Stimulated activated naive CD8-positive, alpha-beta T cell treated with anti-CD3 and anti-CD28 coated beads, Interleukin-15, amount 100 ng/mL, for 72 hours (primary cell): ENCODE measurements at places on chromosomes 5 and 9.

DNA sequence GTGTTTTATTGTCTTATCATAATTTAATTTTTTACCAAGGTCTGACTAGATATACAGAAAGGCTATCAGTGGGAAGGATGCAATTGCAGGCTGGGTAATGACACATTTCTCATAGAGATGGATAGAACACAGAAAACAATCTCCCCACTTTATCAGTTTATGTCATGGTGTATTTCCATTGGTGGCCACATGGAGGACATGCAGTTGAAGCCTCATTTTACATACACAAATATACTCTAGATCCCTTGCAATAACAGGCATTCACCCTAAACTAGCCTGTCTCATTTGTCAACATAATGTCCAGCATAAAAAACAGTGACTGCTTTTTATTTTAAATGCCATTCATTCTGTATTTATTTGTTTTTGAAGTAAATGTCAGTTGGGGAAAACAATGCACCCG is 526.3 kb downstream of the GABRG2 start:
- DNase-seq, result no peak

GRCh38 chr5:132485641-132486317 is 4.8 kb downstream of the IRF1 start:
- peak; percentile 11 for DNase-seq

DNA sequence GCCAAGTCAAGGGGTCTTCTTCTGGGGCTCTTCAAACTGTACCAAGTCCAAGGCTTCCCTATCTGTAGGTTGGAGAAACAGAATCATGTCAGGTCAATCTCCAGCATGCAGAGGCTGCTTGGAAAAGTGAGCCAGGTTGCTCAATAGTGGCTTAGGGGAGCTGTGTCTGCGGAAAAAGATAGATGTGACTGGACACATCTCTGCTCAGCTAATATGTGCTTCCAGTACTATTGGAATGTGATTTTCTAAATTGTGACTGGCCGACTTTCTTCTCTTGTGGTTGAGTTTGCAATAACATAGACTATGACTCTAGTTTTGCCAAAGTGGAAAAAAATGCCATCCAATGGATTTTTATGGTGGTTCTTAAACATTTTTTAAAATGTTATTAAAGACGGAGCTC is 136.7 kb downstream of the BOD1 start:
- DNase-seq, result no peak

DNA sequence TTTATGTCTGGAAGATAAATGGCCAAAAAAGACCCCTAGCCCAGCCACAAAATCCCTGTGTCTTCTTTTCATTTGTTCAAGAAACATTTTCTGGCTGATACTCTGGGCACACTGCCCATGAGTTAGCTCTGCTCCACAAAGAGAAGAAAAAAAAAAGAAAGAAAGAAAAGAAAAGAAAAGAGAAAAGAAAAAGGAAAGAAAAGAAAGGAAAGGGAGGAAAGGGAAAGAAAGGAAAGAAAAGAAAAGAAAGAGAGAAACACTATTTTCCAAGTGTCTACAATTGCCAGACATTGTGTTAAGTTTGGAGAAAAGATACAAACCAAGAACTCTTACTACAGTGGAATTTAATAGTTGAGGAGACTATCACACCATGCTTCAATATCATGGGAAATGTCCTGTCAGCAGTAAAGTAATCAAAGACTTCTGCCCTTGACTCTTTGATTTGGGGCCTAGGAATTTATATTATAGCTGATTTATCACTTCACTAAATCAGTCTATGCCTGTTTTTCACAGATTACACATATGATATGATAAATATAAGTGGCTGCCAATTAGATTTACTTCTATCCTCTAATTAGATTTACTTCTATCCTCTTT is 3.0 kb downstream of the TRMO start:
- no peak for DNase-seq

DNA sequence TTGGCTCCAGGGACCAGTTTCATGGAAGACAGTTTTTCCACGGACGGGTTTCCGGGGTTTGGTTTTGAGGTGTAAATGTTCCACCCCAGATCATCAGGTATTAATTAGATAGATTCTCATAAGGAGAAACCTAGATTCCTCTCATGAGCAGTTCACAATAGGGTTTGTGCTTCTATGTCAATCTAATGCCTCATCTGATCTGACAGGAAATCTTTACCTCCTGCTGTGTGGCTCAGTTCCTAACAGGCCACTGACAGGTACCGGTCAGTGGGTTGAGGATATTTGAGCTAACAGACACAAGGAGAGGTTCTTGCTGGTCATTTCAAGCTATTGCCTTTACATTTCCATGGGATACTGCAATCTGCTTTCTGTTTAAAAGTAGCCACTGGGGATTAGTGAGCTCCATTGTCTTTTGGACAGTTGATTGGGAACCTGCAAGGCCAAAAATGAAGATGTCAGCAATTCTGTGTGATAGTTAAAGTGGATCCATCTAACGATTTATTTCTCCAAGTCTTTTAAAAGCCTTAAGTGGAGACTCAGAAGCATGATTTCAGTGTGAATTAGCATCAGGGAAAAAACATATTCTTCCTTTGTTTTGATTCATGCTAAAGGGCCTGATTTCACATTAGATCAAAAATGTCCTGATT is 38.6 kb downstream of the MRPS30 start:
- no peak for DNase-seq

GRCh38 chr9:108600896-108601295 is 254.9 kb downstream of the ACTL7B start:
- no peak for DNase-seq

GRCh38 chr5:59126708-59127573 is 544.1 kb downstream of the RAB3C start:
- no peak for DNase-seq

GRCh38 chr5:38867416-38867815 is 21.6 kb downstream of the OSMR start:
- no peak for DNase-seq

DNA sequence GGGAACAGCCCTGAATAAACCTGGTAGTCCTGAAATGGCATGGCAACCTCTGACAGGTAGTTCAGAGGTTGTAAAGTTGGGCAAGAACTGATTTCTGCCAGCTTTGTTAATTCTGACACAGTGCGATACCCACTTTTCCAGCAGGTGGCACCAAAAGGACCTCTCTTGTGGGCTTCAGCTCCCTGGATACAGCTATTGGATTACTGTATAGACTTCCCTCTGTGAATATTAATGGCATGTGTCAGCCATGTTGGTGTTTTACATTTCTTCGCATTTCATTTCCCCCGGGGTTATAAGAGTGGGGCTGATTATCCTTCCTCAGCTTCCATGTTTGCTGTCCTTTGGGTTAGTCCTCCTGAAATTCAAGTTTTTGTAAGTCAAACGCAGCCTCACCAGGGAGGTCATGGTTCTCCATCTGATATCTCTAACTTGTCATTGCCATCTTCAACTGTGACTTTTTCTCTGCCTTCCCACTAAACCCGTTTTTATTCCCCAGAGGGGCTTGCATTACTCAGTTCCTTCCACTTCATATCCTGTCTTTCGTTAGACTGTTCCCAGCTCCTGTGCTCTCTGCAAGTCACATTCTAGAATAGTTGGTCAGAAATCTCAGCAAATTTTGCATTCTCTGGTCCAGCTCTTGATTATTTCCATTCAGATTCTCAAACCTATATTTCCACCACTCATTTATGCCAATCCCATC is 135.6 kb downstream of the LIFR start:
- DNase-seq, result peak; percentile 14

DNA sequence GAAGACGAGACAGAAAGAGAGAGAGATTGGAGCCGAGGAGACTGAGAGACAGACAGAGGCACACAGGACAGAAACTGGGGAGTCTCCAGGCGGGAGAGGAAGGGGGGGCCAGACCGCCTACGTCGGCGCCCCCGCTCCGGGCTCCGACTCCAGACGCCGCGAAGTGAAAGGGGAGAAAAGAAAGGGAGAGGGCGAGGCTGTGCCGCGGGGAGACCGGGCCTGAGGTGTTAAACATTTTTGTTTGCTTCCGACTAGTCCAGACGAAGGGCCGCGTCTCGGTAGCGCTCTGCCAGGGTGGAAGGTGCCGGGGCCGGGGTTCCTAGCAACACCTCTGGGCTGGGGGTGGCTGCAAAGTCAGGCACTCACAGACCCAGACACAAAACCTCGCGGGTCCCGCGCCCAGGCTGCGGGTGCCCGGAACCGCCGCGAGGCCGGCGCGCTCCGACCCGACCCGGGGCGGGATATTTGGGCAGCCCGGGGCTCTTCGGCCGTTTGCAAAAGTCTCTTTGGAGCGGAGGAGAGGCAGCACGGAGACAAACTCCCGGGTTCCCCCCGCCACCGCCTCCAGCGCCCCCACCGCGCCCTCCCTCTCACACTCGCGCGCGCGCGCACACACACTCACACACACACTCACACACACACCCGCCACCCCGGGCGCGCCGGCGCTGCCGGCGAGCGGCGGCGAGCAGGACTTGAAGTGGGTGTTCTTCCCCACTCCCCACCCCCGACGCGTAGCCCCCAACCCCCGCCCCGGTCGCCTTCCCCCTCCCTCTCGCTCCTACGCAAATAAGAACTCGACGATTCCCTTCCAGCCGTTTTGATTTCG is 626 bp upstream of the FST start:
- DNase-seq, result peak; percentile 42

DNA sequence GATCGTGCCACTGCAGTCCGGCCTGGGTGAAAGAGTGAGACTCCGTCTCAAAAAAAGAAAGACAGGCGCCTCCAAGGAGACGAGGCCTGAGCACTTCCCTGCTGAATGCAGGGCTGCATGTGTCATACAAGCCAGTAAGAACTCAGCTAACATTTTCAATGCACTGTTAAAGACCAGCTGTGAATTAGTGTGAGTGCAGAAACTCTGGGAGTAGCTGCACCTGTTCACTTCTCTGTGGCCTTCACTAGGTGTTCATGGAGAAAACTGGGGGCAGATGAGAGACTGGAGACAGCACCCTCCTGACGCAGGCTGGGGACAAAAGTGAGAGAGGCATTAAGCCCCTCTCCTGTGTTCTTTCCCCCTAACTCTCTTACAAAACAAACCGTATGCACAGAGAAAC is 41.8 kb downstream of the FBXO10 start:
- DNase-seq, result no peak

DNA sequence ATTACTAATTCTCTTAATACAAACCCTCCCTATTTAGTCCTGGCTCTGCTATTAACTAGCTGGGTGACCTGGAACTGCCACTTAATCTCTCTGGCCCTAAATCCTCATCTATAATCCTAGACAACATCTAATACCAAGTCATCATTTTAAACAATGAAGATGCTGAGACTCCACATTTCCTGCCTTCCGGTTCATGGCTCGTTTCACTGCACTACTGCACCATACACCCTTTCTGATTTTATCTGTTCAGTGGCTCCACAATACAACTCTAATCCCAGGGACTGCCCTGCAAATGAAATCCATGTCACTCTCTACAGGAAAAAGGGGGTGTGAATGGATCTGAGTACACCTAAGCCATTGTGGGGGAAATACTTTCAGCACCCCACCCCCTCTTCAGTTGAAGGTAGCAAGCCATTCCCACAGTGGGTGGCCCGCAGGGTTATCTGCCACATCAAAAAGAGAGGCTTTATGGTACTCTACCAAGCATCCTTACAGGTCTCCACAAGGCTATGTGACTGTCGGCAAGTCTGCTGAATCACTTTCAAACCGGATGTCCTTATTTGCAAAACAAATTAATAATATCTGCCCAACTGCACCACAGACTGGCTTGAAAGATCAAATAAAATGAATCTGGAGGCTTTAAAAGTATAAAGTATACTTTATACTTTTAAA is 89.5 kb downstream of the EPB41L4A start:
- DNase-seq, result peak; percentile 4

DNA sequence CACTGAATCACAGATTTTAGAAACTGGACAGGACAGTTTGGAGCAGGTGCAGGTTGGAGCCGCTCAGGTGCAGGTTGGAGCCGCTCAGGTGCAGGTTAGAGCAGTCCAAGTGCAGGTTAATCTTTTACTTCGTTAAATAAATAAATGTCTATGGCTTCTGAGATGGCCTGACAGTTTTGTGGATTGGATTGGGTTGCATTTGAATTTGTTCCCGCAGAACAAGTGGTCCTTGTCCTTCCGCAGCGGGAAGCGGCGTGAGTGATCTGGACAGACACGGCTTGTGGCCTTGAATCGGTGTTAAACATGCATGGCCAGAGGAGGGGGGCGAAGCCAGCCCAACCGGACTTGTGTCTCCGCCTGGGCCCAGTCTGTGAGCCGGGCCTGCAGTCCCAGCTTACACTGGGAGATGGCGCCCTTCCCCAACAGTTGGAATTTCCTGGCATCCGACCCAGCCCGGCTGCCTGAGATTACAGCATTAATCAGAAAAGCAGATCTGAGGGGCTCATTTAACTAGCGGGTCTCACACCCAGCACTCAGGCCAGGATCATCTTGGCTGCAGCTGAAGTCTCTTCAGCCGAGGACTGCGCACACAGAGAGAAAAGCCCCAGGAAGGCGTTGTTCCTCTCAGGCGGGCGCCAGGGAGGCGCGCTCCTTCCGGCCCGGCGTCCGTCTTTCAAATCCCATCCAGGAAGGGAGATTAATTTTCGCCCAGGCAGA is 1.5 kb upstream of the OLFM1 start:
- DNase-seq, result peak; percentile 55

GRCh38 chr5:137621306-137621705 is 114.6 kb downstream of the KLHL3 start:
- no peak for DNase-seq

DNA sequence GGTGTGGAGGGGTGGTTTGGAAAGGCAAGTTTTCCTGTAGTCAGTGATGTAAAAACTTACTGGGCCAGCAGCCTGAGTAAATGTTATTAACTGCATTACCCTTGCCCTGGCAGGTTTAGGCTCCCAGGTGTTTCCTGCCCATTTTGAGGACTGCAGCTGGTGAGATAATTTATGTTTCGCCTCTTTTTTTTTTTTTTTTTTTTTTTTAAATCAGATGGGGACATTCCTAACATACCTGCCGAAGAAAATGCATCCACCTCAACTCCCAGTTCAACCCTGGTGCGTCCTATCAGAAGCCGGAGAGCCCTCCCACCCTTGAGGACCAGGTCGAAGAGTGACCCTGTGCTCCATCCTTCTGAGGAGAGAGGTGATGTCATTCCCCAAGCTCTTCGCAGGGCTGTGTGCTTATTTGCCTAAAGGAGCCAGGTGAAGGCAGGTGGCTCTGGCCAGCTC is 60.6 kb downstream of the ENTREP1 start:
- no peak for DNase-seq

DNA sequence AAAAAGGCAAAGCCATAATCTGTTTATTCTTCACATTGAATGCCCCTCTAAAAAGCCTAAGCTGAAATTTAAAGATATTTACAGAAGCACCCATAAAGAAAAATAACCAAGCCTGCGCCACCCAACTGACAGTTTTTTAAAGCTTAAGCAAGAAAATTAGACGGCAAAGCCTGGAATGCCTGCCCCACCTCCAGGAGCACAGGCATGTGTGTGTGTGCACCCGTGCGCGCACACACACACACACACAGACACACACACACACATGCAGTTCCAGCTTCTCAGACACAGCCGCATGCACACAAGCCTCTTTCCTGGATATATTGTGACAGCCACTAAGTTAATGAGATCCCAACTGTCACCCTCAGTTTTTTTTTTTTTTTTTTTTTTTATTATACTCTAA is 88.2 kb downstream of the FRMD3 start:
- no peak for DNase-seq
